Hematopoietic multipotent progenitor cell treated with erythropoietin and hydrocortisone succinate and interleukin-3 and kit ligand, for 4 days (in vitro differentiated cells): ENCODE measurements at places on chromosomes 2 and 18.

- no peak for DNase-seq
Measured at GRCh38 chr2:211396815-211397214, 840.4 kb downstream of the CPS1 start.

- no peak for DNase-seq
Measured at GRCh38 chr2:22893761-22894517, 491.0 kb upstream of the KLHL29 start.

- DNase-seq = no peak
Measured at GRCh38 chr2:227960317-227960716, 88.9 kb downstream of the DAW1 start.

GRCh38 chr2:237262838-237263771 is 150.9 kb downstream of the COL6A3 start:
- DNase-seq = peak; percentile 28

- peak; percentile 3 for DNase-seq
Measured at GRCh38 chr2:715854-716560, 38.8 kb upstream of the TMEM18 start.

- no peak for DNase-seq
Measured at GRCh38 chr2:74424139-74424992, 2.8 kb downstream of the WDR54 start.

DNA sequence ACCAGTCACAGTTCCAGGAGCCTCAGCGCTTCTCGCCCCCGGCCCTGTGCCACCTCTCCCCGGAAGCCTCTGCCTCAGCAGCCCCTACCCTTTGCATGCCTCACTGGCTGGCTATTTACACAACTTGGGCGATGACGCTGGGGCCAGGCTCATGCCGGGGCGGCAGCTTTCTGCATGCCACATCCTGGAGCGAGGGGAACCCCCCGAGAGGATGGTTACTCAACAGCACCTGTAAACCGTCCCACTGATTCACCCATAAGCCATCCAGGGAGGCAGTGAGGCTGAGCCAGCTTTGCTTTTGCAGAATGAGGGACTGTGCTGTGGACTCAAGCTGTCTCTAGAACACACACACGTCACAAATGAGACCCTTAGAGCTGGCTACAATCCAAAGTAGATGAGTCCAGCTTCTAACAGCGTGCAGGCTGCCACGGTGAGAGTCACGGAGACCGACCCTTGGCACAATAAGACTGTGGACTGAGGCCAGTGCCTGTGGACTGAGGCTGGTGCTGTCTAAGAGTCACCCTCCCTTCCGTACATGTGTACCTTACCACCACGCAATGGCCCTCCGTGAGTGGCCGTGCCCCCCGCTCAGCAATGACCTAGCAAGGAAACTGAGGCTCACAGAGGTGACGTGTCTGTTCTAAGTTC is 45.6 kb upstream of the ODC1 start:
- no peak for DNase-seq

DNA sequence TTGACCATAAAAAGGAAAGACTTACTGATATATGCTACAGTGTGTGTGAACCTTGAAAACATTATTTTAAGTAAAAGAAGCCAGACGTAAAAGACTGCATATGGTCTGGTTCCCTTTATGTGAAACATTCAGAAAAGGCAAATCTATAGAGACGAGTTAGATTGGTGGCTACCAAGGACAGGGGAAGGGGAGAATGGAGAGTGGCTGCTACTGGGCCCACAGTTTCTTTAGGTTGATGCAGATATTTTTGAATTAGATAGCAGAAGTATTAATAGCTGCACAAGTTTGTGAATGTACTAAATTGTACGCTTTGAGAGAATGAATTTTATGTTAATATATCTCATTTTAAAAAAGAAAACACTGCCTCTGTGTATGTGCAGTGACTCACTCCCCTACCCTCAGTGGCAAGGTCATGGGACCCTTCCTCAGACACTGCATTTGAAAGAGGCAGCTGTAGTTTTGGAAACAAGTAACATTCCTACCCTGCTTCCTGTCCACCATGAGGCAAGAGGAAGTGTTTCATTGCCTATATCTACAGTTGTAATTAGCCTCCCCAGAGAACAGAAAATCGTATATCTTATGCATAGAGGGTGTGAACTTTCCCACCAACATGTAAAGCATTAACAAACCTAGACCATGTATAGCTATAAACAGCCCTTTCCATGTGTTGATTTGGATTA is 29.8 kb upstream of the ARMC9 start:
- peak; percentile 24 for DNase-seq

GRCh38 chr2:118119158-118119727 is 31.0 kb downstream of the INSIG2 start:
- peak; percentile 53 for DNase-seq

DNA sequence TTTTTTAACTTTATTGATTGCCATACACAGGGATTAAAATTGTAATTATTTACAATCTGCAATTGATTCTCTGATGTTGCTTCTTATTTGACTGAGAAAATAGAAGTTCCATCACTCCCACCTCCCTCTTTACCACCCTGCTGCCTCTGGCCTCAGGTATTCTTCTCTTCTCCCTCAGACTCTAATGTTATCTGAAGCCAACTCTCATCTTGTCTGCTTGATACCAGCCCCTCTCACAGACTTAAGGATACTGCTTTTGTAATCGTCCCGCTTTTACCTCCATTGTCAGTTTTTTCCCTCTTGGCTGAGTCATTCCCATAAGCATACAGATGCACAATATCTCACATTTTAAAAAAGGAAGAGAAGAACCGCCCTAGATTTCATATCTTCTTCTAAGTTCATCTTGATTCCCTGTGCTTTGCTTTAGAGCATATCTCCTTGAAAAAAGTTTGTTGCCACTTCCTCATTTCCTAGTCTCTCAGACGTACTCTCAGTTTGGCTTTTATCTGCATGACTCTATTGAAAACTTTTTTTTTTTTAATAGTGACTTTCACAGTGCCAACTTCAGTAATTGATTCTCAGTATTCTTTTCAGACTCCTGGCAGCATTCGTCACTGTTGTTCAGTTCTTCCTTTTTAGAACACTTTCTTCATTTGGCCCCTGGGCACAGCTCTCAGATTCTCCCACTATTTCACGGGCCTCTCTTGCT is 31.1 kb downstream of the SPAG16 start:
- DNase-seq = peak; percentile 63

DNA sequence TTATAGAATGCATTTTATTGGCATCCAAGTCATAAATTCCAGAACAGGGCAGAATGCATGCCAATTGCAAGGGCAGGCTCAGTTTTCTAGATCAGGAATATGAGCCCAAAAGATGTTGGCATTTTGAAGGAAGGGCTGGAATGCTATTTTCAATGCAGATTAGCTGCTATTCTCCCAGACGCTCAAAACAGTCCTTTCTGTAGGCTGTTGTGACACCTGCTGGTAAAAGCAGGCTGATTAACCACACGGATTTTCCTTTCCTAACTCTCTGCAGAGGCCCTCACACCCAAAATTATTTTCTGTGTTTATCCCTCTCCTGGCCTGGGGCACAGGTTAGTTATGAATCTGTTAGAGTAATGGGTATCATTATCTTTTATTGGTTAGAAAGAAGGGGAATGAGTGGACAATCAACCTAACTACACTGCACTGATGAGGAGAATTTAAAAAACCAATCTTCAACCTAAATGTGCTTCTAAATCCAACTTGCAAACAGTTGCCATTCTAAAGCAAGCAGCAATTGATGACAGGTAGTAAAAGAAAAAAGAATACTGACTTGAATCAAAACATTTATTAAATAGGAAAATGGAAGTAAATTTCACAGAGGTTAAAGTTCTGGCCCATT is 94.0 kb downstream of the PLA2R1 start:
- peak; percentile 70 for DNase-seq

GRCh38 chr2:200533754-200534153 is 7.7 kb downstream of the SGO2 start:
- no peak for DNase-seq

DNA sequence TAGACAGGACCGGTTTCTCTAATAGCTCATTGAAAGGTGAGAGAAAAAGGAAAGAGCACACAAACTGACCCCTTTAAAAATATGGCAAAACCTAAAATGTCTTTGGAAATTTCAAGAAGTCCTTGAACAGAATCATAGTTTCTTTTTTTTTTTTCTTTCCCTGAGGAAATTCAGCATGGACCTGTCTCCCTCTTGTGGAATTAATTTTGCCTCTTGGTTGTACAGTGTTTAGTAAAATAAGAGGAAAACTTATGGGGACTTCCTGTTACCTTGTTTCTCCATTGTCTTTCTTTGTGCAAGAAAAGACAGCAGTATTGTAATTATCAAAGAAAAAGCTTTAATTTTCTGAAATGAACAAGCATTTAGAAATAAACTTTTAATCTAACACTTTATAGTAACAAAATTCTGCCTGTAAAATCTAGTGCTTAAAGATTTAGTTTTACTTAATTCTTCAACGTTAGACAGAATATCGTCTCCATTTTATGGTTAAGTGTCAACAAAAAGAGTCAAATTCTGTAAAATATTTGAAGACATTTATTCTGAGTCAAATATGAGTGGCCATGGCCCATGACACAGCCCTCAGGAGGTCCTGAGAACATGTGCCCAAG is 176.3 kb upstream of the NABP1 start:
- DNase-seq = peak; percentile 18

- no peak for DNase-seq
Measured at GRCh38 chr18:70333757-70334156, 44.9 kb downstream of the SOCS6 start.

GRCh38 chr2:105375001-105375561 is 23.8 kb downstream of the FHL2 start:
- DNase-seq = no peak

- DNase-seq = no peak
Measured at GRCh38 chr2:212451786-212452231, 86.8 kb downstream of the ERBB4 start.

DNA sequence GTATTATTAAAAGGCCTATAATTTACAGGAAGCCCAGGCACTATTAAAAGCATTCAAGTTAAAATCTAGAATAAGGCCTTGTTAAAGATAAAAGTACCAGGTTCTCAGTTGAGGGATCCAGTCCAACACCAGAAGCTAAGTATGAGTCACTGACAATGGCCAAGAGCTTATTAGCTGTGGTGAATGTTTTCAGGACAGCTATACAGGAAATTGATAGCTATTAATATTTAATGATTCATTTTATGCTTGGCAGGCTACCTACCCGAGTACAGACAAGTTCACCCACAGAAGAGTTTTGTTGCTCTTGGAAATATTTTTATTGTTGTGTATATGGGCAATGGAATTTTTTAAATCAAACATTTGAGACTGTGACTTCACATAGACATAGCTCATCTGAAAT is 729.6 kb upstream of the ZNF804A start:
- DNase-seq = no peak

DNA sequence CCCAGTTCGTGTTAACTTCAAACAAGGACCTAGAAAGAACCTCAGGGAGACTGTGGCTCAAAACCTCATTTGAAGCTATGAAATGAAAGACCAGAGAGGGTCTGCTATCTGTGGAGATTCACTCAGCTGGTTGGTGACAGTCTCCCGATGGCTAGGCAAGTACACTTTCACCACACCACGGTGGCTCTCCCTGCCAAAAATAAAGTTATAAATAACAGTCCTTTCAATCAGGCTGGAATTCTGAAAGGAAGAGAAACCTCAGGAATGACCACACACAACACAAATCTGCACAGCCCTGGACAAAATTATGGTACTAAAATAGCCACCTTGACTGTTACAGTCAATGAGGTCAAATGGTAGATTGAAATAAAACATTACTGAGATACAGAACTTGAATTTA is 160.3 kb upstream of the ACAA2 start:
- no peak for DNase-seq

DNA sequence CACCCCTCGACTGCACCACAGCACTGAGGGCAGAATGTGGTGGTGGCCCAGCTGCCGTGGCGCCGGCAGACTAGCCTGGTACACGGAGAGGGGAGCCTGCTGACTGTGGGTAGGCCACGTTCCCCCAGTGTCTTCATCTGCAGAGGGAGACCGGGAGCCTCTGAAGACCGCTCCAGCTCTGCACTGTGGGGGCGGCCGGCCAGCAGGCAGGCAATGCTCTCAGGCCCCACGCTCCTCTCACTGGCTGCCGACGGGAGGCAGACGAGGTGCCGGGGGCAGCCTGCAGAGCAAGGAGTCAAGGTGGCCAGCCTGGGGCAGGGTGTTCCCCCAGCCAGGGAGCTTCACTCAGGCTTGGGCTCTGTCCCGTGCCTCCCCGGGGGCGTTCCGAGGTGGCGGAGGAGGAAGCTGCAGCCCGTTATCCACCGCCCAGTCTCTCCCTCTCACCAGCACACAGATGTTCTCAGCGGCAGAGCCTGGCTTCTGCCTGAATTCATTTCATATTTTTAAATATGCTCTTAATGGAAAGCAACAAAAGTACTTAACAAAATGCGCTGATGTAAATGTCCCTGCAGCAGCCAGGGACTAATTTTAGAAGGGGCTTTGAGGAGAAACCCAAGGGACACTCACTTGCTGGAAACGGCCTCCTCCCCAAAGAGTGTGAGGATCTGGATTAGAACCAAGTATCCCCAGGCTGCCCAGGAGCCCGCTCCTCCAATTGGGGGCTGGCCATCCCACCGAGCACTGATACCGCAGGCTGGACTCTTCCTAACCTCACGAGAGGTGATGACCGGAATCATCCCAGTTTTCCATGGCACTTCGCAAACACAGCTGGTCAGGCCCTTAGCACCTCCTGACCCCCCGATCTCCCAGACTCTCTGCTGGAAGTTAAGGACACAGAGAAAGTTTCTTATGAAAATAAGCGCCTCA is 87.8 kb downstream of the HDAC4 start:
- no peak for DNase-seq
